ENCODE measurements at places on chromosomes 2 and 18.

- DNase-seq, result no peak
These were observed 52.3 kb downstream of the RAB10 start for GRCh38 chr2:26086155-26086637.

GRCh38 chr2:10097352-10098148 lies 17.3 kb upstream of the CYS1 start:
- DNase-seq, result no peak

DNA sequence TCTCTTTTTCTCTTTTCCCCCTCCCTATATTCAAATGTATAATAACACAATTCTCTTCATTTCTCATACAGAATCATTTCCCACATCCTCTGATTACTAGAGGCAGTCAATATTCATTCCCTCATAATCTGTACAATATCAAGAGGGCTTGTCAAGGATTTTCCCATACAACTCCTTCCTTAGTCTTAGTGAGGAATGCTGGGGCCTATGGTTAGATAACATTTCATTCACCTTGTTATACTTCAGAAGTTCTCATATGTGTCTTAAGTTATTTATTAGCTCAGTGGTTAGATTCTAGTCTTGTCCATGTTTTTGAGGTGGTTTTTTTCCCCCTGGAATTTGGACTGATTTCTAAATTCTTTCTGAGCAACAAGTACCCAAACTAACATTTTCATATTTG lies 289.5 kb downstream of the PDE11A start:
- no peak for DNase-seq

DNA sequence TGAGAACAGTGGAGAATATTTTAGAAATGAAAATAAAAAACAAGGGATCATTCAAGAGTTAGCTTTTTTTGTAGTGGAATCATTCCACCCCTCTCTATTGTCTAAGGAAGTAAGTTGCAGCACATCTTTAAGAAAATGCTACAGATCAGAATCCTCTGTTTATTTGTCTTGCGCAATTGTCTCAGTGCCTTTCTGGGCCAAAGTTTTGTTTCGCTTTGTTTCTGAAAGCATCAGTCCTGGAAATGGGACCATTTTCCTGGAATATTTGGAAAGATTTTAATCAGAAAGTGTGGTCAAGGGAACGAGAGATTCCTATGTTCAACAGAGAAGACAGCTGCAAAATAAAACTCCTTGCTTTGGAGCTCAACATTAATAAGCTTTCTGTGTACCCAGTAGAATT lies 74.0 kb downstream of the NRXN1 start:
- no peak for DNase-seq

GRCh38 chr2:59390581-59390980 lies 1149.5 kb upstream of the FANCL start:
- DNase-seq, result no peak

GRCh38 chr2:42224422-42225067 lies 55.4 kb downstream of the EML4 start:
- DNase-seq, result no peak

GRCh38 chr2:121790276-121790956 lies 35.0 kb downstream of the TSN start:
- DNase-seq, result no peak

DNA sequence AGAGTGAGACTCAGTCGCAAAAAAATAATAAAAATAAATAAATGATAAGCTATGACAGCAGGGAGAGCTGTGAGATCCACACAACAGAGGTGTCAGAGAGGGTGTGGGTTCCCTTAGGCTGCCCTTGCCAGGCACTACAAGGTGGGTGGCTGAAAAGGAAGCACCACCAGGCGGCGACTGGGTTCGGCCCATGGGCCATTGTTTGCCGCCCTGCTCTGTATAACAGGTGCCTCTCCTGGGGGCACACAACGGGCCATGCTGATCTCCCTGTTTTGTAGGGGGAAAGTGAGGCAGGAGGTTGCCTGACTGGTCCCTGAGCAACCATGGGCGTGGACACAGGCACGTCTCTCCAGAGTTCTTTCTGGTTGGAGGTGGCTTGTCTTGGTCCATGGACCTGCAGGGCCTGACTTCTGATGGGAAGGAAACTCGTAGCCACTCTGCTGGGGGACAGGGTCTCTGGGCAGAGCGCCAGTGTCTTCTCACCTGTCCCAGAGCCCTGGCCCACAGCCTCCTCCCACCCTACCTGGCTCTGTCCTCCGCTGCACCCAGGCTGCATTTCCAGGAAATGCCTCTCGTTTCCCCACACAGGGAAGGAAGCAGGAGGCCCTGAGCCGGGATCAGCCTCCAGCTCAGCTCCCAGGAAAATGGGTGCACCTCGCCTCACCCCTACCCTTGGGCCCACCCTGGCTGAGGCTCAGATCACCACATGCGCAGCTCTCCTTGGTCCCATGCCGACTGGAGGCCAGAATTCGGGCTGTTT lies 109.6 kb upstream of the ODC1 start:
- DNase-seq, result no peak

- no peak for DNase-seq
These were observed 232.9 kb upstream of the SIX3 start for GRCh38 chr2:44708661-44709000.

DNA sequence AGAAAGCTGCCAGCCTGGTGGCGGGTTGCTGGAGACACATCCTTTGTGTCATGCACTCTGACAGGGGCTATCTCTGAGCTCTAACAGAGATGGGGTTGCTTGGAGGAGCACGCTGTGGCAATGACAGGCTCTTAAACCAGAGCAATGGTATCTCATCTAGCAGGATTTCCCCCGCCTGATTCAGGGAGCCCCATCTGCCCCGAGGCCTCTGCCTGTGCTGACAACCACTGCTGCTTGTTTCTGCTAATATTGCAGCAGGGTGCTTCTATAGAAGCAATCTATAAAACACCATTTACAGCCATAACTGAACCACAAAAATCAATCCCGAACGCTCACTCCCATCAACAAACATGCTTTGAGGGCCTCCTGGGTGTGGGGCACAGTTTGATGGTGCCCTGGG lies 12.8 kb upstream of the DNPEP start:
- DNase-seq, result no peak

DNA sequence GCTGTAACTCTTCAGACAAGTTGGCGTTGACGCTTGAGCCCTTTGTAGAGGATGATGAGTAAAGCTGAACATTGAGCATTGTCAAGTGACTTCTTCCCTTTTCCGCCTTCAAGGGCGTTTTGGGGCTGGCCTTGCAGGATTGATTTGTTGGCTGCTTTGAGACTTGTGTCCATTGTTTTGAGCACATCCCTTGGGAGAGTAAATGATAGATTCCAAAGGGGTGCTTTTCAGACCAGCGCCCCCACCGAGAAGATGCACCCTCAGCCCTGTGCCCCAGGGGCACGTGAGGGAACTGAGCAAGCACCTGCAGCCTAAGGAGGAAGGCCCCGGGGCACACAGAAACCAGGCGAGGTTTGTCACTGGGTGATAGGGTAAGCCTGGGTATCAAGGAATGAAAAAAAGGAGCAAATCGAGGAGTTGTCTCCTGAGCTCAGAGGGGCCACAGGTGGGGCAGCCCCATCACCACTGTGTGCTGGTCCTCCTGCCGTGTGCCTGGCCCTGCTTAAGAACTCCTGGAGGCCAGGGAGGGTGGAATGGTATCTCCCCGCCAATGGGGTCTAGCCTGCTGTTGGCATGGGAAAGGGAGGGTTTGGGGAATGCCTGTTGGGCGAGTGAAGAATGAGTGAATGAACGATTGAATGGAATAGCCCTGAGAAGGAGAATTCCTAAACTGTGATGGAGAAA lies 64.0 kb downstream of the RAB31 start:
- no peak for DNase-seq

- DNase-seq, result no peak
These were observed 257.2 kb upstream of the SYT4 start for GRCh38 chr18:43534511-43534910.

- no peak for DNase-seq
These were observed 452.2 kb upstream of the HNRNPA3 start for GRCh38 chr2:176760439-176760838.

- DNase-seq, result no peak
These were observed 304.7 kb upstream of the HNMT start for GRCh38 chr2:137659616-137660015.

Measured in activated gamma-delta T cell (primary cell).